ENCODE measurements at places on chromosomes 3 and 15. TPM values are rescaled to one million over a fixed set of nuclear protein-coding genes. Genes with fewer than 3 reads are reported as not detected.

Gene DNAH12
- polyA plus RNA-seq: not detected

Gene OSBPL10
- 0.03 TPM for polyA plus RNA-seq

Gene SPINK8
- polyA plus RNA-seq: not detected

DNA sequence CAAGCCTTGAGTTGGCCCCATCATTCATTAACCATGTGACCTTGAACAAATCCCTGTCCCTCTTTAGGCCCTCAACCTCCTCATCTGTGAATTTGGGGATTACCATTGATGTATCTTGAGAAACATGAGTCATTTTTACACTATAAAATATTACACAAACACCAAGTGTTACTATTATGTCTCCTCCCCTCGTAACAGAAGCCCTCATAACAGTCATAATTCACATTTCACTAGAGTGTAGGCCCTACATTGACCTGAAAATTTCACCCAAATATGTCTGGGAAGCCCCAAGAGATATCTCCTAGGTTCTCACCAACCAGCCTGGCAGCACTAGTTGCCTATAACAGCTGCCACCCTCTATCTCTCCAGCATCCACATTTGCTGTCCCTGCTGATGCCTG is 15.8 kb upstream of the SLC6A1 start:
- no peak for DNase-seq
- no peaks in the 10 kb centered on the region for H3K4me1 ChIP-seq
- no peak overlapping the region for H3K27ac ChIP-seq
- no peaks in the 10 kb centered on the region for H3K36me3 ChIP-seq
- no peak overlapping the region for H3K4me3 ChIP-seq

DNA sequence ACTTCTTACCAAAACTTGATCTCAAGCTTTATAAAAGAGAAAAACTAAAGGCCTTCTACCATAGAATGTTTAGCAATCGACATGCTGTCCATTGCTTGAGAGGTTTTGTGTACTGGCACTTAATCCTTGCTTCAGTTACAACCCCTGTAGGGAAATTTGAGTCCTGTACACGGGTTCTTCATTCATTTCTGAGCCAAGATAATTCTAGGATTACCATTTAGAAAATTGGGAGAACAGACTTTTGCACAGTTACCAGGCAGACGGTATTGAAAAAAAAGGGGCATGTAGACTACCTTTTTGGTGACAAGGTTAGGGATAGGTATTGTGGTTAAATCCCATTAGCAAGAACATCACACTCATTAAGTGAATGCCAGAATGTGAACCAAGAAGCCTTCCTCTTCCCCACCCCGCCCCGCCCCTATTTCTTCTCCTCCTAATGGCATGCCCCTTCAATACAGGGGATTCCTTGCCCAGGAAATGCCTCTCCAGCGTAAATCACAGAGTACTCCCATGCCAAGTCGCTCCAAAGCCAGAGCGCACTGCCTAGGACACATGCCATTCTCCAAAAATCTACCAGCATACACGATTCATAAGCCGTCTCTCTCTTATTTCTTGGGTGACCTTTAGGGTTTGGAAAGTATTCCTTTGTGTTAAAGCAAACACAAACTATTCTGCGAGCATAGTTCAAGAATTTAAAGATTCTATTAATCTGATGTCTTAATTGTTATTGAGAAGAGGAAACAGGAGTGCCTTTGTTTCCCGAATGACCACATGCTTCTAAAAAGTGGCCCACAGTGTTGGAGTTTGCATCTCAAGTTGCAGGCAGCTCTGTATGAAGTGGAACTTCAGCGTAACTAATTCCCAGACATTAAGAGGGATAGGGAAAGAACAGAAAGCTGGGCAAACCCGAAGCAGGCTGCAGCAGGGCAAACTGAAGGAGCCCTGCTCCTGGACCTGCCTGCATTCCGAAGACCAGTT is 164.0 kb upstream of the NR2F2 start:
- peaks cover 27% of the 10 kb centered on the region for H3K27me3 ChIP-seq
- no peaks in the 10 kb centered on the region for H3K4me1 ChIP-seq
- H3K36me3 ChIP-seq: no peaks in the 10 kb centered on the region
- H3K27ac ChIP-seq: no peak overlapping the region
- DNase-seq: no peak

- H3K27ac ChIP-seq: no peak overlapping the region
- no peak for DNase-seq
- H3K4me3 ChIP-seq: no peak overlapping the region
- no peaks in the 10 kb centered on the region for H3K4me1 ChIP-seq
- H3K36me3 ChIP-seq: no peaks in the 10 kb centered on the region
Observed at GRCh38 chr15:71341811-71342550, 226.7 kb downstream of the THSD4 start.

DNA sequence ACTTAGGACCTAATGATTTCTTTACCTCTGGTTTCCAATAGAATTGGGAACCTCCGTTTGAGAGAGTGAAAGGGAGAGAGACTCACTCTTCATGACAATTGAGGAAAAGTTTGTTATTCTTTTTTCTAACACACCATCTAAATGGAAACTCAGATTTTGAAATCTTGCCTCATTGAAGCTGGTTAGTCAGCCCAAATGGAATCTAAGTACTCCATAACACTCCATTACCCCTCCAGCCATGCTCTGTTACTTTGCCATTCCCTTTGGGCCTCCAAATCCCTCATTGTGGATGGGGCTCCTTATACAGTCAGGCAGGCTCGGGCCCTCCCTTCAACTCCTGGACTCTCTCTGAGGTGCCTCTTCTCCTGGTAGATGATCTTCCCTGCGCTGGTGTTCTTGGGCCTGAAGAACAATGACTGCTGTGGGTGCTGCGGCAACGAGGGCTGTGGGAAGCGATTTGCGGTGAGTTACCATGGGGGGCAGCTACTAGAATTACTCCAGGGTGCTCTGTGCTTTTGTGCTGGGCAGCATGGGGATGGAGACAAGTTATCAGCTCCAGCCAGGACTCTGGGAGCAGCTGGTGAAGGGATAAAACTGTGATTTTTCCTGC is 1.1 kb downstream of the TM4SF4 start:
- no peaks in the 10 kb centered on the region for H3K36me3 ChIP-seq
- DNase-seq: no peak
- H3K4me3 ChIP-seq: no peak overlapping the region
- H3K4me1 ChIP-seq: no peaks in the 10 kb centered on the region

- H3K27me3 ChIP-seq: peaks cover 9% of the 10 kb centered on the region
- H3K36me3 ChIP-seq: no peaks in the 10 kb centered on the region
- no peak overlapping the region for H3K4me3 ChIP-seq
- H3K27ac ChIP-seq: no peak overlapping the region
Observed at GRCh38 chr15:84151205-84151931, 84.2 kb upstream of the GOLGA6L4 start.

- H3K4me3 ChIP-seq: no peak overlapping the region
- H3K36me3 ChIP-seq: no peaks in the 10 kb centered on the region
- H3K27me3 ChIP-seq: no peaks in the 10 kb centered on the region
- DNase-seq: no peak
- H3K4me1 ChIP-seq: peaks cover 15% of the 10 kb centered on the region
Observed at GRCh38 chr3:174620138-174620537, 239.0 kb upstream of the NAALADL2 start.

DNA sequence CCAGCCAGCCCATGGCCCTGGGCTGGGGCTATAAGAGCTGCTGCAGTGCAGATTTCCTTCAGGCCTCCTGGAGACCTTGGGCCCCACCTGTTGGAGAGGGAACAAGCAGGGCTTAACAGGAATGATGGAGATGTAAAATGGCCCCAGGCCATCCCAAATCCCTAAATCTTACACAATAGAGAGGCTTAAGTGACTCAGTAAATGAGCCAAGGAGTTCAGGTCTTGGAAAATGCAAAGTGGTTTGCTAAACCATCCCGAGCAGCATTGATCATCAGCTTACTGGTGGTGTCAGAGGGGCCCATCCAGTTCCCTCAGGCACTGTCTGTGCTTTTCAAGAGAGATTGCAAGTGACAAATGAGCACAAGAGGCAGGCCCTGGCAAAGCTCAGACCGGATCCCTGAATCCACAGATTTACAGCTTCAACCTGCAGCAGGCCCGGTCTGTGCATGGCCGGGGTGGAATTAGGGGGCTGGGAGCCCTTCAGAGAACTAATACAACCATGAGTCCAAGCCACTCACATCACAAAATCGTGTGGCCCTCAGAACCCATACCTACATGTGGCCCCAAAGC is 325.4 kb downstream of the UACA start:
- no peak for DNase-seq
- peaks cover 6% of the 10 kb centered on the region for H3K27me3 ChIP-seq
- H3K27ac ChIP-seq: no peak overlapping the region
- H3K4me3 ChIP-seq: no peak overlapping the region
- no peaks in the 10 kb centered on the region for H3K36me3 ChIP-seq
- peaks cover 26% of the 10 kb centered on the region for H3K4me1 ChIP-seq

DNA sequence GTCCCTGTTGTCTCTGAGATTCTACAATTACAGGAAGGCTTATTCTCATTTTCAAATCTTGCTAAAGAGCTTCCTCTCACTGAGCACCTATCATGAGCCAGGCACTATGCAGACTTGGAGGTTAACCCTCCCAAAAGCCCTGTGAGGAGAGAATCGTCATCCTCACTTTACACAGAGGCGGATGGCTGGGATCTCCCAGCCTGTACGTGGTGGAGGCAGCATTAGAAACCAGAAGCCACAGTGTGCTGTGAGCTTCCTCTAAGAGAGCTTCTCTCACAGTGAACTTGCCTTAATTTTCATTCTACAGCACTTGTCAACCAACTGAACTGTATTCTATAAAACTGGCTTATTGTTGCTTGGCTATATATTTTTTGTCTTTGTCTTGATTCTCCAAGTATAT is 6.1 kb upstream of the DGKG start:
- no peak overlapping the region for H3K4me3 ChIP-seq
- no peaks in the 10 kb centered on the region for H3K4me1 ChIP-seq
- H3K27ac ChIP-seq: no peak overlapping the region
- no peaks in the 10 kb centered on the region for H3K36me3 ChIP-seq

- H3K36me3 ChIP-seq: no peaks in the 10 kb centered on the region
- H3K4me1 ChIP-seq: no peaks in the 10 kb centered on the region
- DNase-seq: no peak
- H3K4me3 ChIP-seq: no peak overlapping the region
Observed at GRCh38 chr15:50786871-50787270, 21.4 kb upstream of the SPPL2A start.

DNA sequence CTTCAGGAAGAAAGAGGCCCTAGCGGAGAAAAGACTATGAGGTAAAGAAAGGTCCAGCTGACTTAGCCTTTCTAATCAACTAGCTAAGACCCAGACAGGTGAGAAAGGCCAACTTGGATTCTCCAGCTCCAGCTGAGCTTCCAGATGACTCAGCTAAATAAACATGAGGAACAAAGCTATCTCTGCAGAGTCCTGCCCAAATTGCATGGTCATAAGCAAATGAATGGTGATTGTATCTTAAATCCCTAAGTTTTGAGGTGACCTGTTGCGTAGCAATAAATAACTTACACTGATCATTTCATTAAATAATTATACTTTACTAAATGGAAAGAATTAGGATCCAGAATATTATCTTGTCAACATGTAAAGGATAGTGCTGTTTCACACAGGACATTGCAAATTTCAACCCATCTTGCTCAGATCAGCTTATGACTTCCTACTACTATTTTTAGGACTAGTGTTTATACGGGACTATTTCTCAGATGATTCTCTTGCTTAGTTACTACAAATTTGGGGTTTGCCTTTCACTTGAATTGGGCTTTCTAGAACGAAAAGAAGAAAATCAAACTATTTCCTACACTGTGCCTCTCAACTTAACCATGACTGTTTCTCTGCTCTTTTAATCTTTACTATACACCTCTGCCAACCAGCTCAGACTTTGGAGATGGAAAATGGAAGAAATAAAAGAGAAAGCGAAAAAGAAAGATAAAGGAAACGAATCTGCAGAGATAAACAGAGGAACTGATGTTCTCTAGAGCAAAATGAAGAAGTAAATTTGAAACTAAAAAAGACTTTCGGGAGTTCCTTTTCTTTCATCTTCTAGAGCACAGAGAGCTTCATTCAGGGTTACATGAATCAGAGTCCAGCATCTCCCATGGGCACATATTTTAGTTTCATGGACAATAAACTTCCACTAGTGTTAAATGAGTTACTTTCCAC is 6.6 kb upstream of the ADGRG7 start:
- peaks cover 10% of the 10 kb centered on the region for H3K27me3 ChIP-seq
- H3K4me3 ChIP-seq: peak overlapping the region; percentile 70
- H3K36me3 ChIP-seq: no peaks in the 10 kb centered on the region
- peaks cover 15% of the 10 kb centered on the region for H3K4me1 ChIP-seq
- DNase-seq: no peak
- no peak overlapping the region for H3K27ac ChIP-seq

DNA sequence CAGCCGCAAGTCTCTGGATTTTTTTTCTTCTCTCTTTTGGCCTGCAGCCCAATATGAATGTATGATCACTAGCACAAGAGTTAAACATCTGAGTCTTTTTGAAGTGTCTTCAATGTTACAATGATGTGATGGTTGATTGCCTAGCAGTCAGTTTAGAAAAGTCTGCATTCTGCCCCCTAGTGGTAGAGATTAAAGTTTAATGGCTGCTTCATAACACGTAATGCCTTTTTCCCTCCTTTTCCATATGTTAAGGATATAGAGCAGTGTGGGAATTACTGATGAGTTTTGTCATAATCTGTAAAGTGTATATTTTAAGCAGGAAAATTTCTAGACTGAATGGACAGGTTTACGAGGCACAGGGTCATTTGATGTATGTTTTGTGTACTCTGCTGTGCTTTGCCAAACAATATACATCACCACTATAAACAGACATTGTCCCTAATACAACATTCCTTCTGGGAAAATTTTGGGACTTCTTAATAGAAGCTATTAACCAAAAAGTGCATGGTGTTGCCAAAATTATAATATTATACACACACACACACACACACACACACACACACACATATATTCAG is 1038.5 kb upstream of the NR2F2 start:
- H3K4me3 ChIP-seq: no peak overlapping the region
- no peak overlapping the region for H3K27ac ChIP-seq
- DNase-seq: peak; percentile 14
- H3K4me1 ChIP-seq: no peaks in the 10 kb centered on the region

- peak overlapping the region; percentile 76 for H3K4me3 ChIP-seq
- H3K27ac ChIP-seq: peak overlapping the region; percentile 76
- no peaks in the 10 kb centered on the region for H3K36me3 ChIP-seq
- DNase-seq: no peak
Observed at GRCh38 chr3:194306771-194307640, 44.1 kb downstream of the CPN2 start.

Measured in naive thymus-derived CD8-positive, alpha-beta T cell (primary cell).